ENCODE measurements at places on chromosomes 12 and 14.

GRCh38 chr12:87921621-87922020, 107.6 kb downstream of the C12orf50 start:
- no peak for DNase-seq

GRCh38 chr12:112539221-112539620, 120.5 kb downstream of the PTPN11 start:
- DNase-seq, result no peak

DNA sequence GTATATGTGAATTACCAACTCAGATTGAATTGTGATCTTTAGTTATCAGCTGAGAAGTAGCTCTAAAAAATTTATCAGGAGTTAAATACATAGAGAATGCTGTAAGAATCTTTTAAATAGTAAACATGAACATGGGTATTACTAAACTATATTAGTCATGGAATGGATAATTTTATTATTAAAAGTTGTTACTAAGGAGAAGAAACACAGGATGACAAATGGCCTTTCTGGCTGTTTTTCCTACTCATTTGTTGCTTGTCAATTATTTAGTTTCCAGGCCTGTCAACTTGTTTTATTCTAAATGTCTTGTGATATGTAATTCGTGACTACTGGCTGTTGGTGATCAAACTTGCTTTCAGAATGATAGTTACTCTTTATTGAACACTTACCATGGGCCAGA, 58.7 kb downstream of the KTN1 start:
- DNase-seq, result no peak

DNA sequence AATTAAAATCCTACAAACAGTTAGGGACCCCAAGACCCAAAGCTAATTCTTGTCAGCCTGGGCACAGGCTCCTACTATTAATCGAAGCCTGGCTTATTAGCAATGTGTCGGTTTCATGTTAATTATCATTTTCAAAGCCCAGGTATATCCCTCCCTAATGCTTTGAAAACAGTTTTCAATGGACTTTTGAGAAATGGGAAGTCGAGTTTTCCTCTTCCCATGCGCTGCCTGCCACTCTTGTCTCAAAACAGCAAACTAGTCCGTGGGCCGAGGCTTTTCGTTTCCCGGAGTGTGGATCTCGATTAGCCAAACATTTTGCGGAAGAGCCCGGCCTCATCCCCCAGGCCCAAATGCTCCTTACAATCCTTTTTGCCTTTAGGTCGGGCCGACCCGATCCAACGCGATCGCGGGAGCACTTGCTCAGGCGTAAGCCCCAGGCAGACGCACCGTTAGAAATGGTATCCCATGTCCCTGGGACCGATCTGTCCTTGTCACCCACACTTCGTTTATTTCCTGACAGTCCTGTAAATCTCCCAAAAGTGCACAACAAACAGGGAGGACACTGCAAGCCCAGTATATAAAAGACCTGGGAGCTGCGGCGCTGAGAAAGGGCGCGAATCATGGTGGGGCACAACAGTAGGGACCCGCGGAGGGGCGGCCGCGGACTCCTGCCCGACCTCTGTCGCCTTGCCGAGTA, 1.5 kb downstream of the SIX6 start:
- DNase-seq, result no peak
